ENCODE measurements at places on chromosomes 16 and 17.

DNA sequence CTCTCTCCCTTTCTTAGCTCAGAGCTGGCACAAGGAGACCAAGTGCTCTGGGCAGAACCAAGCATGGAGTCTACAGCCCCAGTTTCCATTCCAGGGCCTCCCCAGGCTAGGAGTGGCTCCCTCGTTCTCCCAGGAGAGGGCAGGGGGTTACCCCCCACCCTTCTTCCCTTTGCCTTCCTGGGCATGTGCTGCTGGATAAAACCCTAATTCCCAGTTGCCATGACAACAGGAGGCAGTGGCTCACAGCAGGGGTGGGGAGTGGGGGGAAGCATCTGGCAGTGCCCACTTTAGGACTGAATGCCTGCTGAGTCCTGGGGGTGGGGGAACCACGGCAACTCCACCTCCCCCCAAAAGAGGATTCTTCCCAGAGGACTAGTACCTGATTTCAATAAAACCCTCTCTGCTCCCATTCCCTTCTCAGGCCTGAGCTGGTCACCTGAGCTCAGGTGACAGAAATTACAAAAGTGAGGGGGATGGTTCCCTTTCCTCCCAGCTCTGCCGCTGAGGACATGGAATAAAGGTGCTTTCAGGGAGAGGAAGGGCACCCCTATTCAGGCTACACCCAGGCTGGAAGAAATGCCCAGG lies 1.8 kb downstream of the MPP2 start:
- DNase-seq, result no peak

- DNase-seq, result peak; percentile 74
These were observed 168.0 kb downstream of the AATF start for GRCh38 chr17:37116671-37117185.

DNA sequence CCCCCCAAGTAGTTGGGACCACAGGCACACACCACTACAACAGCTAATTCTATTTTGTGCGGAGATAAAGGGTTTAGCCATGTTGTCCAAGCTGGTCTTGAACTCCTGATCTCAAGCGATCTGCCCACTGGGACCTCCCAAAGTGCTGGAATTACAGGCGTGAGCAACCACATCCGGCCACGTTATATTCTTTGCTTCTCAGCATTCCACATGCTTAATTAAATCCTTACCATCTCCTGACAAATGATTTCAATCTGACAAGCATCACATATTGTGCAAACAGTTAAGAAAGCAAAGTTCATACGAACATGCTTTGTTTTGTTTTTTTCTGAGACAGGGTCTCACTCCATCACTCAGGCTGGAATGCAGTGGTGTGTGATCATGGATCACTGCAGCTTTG lies 18.2 kb downstream of the HIGD1B start:
- DNase-seq, result no peak

DNA sequence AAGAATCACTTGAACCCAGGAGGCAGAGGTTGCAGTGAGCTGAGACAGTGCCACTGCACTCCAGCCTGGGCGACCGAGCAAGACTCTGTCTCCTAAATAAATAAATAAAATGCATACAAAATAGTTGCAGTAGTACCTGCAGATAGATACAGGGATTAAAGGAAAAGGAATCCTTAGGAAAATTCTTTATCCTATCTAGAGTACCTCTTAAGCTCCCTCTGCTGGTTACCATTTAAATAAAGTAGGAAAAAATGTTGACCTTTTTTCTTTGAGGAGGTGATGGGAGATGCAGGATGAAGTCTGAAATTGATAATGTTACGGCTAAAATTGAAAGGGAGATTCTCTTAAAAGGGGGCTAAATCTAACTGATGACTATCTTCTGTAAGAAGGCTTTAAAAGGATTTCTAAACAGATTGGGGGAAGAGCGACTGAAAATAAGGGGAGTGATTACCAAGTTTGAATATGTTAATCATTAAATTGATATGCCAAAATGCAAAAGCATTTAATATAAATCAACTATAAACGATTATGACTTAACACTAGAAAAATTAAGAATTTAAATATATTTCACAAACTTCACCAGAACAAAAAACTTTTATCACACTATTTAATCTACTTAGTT lies 29.4 kb downstream of the C16orf87 start:
- no peak for DNase-seq

DNA sequence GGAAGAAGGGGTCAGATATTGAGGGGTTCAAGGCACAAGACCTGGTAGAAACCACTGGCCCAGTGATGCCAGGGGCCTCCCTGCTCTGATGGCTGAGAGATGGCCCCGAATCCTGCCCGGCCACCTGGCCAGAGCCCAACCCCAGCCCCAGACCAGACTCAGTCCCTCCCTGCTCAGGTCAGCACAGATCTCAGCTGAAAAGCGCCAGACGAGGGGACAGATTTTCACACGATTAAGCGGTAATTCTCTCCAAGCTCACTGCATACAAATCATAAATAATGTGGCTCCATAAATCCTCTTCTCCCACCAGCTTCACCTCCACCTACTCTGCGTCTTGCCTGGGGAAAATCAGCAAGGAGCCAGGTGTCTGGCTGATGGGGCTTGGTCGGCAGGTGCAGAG lies 57.1 kb downstream of the ENGASE start:
- DNase-seq, result no peak

GRCh38 chr16:48182979-48183537 lies 27.3 kb upstream of the ABCC12 start:
- DNase-seq, result peak; percentile 83

GRCh38 chr16:27461483-27462171 lies 59.7 kb downstream of the IL21R start:
- DNase-seq, result no peak
